Retinal pigment epithelial cell (primary cell): ENCODE measurements at places on chromosomes 2 and 18.

- no peak for DNase-seq
These were observed 7.1 kb downstream of the ZNF532 start for GRCh38 chr18:58871514-58872420.

DNA sequence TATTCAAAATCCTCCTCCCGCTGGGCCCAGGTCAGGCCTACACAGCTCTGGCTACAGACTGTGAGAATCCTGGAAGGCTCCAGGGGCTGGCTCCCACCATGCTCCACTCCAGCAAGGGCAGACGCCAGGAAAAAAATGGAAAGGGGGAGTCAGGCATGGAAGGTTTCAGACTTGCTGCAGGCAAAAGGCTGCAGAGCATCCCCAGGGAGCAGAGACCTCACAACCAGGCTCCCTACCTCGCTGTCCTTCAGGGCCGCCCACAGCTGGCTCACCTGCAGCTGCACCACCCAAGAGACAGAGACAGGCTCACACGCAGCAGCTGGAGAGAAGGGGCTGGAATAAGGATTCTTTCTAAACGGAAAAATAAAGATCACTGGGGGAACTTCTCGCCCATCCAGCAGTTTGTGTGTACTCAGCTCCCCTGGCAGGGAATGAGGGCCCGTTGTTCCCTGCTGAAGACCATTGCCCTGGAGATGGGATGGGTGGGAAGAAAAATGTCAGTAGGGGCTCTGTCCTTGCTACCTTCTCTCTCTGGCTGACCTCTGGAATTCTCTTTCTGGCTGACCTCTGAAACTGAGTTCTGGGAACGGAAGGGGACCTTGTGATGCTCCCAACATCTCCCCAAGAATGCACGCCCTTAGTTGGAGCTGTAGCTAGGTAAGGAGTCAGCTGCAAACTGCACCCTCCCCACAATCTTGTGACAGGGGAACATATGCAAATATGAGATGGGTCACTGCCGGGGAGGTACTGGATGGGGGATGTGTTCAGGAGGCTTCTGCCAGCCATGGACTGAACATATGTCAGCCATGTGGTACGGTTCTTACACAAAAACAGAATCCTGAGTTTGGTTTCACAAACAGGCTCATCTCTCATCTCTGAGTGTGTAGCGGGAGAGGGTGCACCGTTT, 34.5 kb downstream of the BCL2 start:
- DNase-seq, result no peak

DNA sequence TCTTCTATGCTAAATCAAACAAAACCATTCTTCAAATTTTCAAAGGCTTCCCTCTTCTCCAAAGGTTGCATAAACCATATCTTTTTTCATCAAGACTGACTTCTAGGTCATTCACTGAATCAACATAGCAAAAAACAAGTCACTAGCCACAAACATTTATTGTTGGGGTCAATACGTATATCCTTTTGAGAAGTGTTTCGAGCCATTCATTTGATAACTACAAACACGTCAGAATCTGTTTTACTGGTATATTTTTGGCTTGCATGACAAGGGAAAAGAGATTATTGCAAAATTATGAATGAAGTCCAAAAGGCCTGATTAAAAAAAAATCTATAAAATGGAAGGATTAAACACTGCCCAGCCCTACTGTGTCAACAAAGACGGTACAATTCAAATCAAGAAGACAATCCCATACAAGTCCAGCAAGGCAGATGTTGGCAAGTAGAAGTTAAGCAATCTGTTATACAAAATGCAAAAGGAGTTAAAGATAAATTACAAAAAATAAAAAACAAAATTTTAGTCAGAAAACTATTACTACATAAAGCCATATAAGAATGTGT, 222.4 kb downstream of the SRBD1 start:
- no peak for DNase-seq

DNA sequence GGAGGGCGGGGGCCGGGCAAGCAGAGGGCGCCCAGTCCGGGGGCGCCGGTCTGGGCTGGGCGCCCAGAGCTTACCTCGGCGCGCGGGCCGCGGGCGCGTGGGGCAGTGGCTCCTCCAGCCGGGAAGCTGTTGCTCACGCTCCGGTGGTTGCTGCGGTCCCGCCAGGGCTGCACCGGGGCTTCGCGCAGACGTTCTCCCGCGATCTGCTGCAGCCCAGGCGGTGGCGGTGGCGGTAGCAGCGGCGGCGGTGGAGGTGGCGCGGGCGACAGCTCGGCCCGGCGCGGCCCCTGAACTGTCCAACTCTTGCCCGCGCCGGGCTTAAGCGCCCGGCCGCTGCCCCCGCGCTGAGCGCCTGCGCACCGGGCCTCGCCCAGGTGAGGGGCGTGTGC, 391 bp downstream of the ZNF385B start:
- no peak for DNase-seq

DNA sequence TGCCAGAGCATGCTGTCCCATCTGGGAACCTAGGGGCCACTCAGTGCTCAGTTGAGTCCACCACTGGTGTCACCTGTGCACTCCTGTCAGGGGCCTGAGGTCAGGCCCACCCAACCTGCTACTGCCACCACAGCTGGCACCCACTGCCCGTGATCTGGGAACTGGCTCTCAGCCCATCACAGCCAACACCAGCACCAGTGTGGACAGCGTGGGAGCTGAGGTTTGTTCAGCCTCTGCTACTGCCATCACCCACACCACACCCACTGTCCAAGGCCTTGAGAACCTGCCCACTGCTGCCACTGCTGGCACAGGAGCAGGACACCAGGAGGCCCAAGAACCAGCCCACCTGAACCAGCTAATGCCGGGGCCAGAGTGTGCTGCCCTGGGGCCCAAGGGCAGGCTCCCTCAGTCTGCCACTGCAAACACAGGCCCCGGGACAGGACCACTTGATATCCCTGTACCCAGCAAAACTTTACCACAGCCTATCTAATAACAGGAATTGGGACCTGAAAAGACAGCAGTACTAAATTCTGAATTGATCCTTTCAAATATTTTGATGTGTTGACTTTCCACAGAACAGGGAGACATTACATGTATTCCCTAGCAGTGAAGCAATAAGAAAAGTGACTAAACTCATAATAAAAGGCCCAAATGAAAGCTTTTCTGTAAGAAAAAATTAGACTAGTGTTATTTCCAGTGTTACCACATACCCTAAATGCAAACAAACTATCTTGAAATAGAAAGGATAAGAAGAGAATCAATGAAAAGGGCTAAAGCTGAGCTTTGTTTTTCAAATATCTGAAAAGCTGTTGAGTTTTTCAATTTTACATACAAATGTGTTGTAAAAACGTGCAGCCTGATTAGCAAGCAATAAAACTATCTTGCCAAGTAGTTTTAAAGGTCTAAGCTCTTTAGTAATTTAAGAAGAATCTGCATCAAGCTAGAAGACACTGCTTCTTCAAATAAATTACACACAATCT, 640.7 kb downstream of the METTL4 start:
- DNase-seq, result no peak

GRCh38 chr2:25050128-25050527, 8.3 kb downstream of the EFR3B start:
- DNase-seq, result no peak

- no peak for DNase-seq
These were observed 183.8 kb downstream of the TFCP2L1 start for GRCh38 chr2:121101093-121101715.

- DNase-seq, result no peak
These were observed 36.9 kb upstream of the MEX3C start for GRCh38 chr18:51234117-51235008.

- DNase-seq, result no peak
These were observed 206.2 kb downstream of the ARL4C start for GRCh38 chr2:234290671-234291070.

- DNase-seq, result no peak
These were observed 2.0 kb downstream of the RDH14 start for GRCh38 chr2:18558458-18558857.

- no peak for DNase-seq
These were observed 94.8 kb upstream of the ZNF516 start for GRCh38 chr18:76589866-76590265.

- DNase-seq, result no peak
These were observed 87.2 kb downstream of the KCTD18 start for GRCh38 chr2:200422532-200423261.
